ENCODE measurements at places on chromosomes 7 and 10.

- DNase-seq: no peak
These were observed 265.6 kb upstream of the FOXK1 start for GRCh38 chr7:4416396-4417056.

DNA sequence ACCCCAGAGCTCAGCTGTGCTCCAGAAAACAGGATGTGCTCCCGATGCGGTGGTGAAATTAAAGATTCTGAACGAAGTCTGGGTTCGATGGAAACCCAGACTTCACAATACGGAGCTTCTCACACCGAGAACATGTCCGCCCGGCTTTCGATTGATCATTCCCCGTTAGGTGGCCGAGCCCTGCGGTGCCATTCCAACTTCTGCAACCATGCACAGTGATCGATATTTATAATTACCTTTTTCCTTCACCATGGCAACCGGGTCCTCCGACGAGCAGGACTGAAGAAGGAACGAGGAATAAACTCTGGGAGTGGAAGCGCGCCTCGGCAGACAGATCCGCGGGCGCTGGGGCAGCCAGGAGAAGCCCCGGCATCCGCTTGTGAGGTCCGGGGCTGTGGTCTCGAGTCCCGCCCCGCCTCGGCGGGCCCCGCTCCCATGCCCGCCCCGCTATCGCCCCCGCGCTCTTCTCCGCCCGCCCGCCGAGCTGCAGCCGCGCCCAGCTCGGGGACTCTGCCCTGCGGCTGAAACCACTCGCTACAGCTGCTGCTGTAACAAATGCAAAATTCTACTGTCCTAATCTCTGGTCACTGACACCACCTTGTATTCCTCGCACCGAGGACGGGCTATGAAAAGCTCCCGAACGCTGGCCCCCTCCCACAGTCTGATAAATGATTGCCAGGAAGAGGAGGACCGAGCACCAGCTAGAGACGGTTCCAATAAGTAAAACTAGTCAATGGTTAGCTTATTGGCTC, 26.2 kb downstream of the ABLIM1 start:
- no peak for DNase-seq

DNA sequence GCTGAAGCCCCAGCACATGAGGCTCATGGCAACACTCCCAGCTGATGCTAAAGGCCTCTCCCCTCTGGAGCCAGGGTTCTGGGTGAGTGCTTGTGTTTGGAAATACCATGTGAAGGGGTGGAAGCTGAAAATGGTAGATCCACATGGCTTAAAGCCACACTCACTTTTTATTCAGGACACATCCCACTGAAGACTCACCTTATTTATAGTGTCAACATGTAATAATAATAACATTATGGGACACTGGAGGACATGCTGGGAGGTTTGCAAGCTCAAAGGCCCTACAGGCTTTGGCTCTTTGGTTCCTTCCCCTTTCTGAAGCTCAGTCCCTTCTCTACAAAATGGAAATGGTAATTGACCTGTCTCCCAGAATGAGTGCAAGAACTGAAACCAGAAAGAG, 318.0 kb downstream of the GRID1 start:
- no peak for DNase-seq

GRCh38 chr7:82723411-82723810, 279.8 kb upstream of the CACNA2D1 start:
- no peak for DNase-seq

GRCh38 chr10:103506061-103506460, 12.6 kb downstream of the NEURL1 start:
- no peak for DNase-seq

All from stimulated activated CD8-positive, alpha-beta memory T cell treated with anti-CD3 and anti-CD28 coated beads, Interleukin-15, amount 100 ng/mL, for 4 hours (primary cell).